Dermis blood vessel endothelial cell (primary cell): ENCODE measurements at places on chromosomes 7 and 10. TPM values are rescaled to one million over a fixed set of nuclear protein-coding genes. Genes with fewer than 3 reads are reported as not detected.

Gene CD36
- 151 and 171 TPM in 2 replicates for total RNA-seq

Gene RADIL
- 3.9 and 4.1 TPM in 2 replicates for total RNA-seq

Gene MYH16
- total RNA-seq: 0.19 TPM in 1 of 2 replicates, not detected in the other

Gene GLCCI1
- 0.85 and 2.1 TPM in 2 replicates for total RNA-seq

Gene DLX6
- not detected in 2 replicates for total RNA-seq

Gene CYP2C8
- under 0.01 and 0.05 TPM in 2 replicates for total RNA-seq

Gene SSC4D
- total RNA-seq: 0.68 and 0.98 TPM in 2 replicates

Gene PAPOLB
- total RNA-seq: 0.23 and 0.34 TPM in 2 replicates

Gene GPC2
- total RNA-seq: 2.8 and 4.4 TPM in 2 replicates

Gene EPDR1
- total RNA-seq: 1.7 and 7.2 TPM in 2 replicates

Gene SPDYE5
- total RNA-seq: not detected in 2 replicates

Gene AGBL3
- total RNA-seq: 1.6 and 1.7 TPM in 2 replicates

Gene ANKRD1
- 441 and 829 TPM in 2 replicates for total RNA-seq

Gene PKD2L1
- not detected in 2 replicates for total RNA-seq

Gene GCK
- total RNA-seq: 0.23 TPM in 1 of 2 replicates, not detected in the other

Gene PAOX
- total RNA-seq: 5.7 and 17.7 TPM in 2 replicates
